DMS 273 treated with DMSO at 0.1 percent for 48 hours (cell line): ENCODE measurements at places on chromosomes 11 and 22.

- no peak for DNase-seq
Observed at GRCh38 chr11:128473636-128474035, 113.7 kb downstream of the ETS1 start.

- DNase-seq: no peak
Observed at GRCh38 chr11:76214186-76214585, 7.9 kb upstream of the WNT11 start.

- no peak for DNase-seq
Observed at GRCh38 chr11:1478011-1478410, 8.6 kb downstream of the MOB2 start.

GRCh38 chr22:46564084-46564714, 26.8 kb upstream of the CELSR1 start:
- DNase-seq: no peak

DNA sequence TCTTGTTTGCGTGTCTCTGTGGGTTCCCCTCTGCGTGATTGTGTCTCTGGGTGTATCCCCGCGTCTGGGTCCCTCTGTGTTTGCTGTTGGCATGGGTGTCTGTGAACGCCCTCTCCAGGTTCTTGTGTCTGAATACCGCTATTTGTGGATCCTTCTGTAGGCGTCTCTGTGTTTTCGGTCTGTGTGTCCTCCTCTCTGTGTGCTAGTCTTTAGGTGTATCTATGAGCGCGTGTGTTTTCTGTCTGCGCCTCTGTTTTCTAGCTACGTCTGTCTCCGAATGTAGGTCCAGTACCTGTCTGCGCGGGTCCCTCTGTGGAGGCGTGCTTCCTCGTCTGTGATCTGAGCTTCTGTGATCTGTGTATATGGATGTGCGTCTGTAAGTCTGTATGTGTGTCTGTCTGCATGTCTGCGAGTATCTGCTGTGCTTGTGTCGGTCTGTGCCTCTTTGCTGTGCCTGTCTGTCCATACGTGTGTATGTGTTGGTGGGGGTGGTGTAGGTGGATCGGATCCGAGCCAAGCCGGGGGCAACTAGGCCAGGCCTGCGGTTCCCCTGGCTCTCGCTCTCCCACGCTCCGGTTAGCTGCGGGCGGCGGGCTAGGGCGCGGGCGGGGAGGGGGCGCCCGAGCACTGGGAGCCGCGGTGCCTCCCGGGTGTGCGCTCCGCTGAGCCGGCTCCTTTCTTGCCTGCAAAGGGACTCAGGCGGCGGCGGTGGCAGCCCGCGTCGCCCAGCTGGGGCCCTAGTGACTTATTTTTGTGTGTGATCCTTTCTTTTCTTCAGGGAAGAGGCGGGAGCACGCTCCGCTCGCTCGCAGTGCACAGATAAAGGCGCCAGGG, 105.3 kb upstream of the E2F8 start:
- no peak for DNase-seq

DNA sequence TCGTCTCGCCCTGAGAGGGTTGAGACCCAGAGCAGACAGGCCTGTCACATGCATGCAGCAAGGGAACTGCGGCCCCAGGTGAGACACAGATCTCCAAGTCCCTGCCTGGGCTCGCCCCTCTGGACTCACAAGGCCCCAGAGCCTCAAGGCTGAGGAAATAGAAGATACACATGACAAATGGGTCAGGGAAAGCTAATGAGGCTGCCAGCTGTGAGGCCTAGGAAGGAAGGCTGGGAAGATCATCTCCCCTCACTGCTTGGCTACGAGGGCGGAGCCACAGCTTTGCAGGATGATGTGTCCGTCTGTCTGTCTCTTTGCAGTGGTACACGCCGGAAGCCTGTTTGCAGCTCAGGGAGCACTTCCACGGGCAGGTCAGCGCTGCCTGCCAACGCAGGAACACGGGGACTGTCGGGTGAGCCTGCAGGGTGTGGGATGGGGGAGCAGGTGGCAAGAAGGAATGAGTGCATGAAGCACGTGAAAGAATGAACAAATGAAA, 4.5 kb downstream of the RAB36 start:
- DNase-seq: no peak

GRCh38 chr11:120121336-120121735, 16.6 kb downstream of the TRIM29 start:
- no peak for DNase-seq

- DNase-seq: no peak
Observed at GRCh38 chr11:126419801-126420697, 64.6 kb downstream of the ST3GAL4 start.

- no peak for DNase-seq
Observed at GRCh38 chr11:120060512-120060911, 77.4 kb downstream of the TRIM29 start.

- no peak for DNase-seq
Observed at GRCh38 chr11:104765401-104766095, 132.7 kb downstream of the CASP12 start.

GRCh38 chr11:694563-695287, at the start of gene DEAF1:
TSS of gene DEAF1 (minus strand) at chr11:695222. CDS start at chr11:695047, 175 bp downstream.
- DNase-seq: peak; percentile 76

DNA sequence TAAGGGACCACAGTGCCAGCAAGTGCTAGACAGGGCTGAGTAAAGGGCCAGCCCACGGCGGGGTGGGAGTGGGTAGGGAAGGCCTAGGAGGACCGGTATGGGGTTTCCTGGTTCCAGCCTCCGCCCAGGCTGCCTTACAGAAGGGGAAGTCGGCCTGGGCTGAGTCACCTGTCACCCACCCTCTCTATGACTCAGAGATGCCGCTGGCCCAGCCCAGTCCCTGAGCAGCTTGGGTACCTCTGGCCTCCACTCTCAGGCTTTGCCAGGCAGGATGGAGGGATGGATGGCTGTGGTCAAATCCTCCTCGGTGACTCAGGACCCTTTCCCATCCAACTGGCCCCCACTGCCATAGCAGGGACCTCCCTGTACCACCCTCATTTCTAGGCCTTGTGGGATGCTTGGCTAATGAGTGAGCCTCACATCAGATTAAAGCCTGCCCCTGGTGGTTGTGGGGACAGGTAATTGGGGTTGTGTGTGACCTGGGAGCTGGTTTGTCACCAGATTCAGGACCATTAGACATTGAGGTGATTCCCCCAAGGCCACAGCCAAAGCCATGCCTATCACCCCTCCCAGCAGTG, 13.9 kb downstream of the SLC35E4 start:
- no peak for DNase-seq
